ENCODE measurements at places on chromosomes 1 and 21. TPM values are rescaled to one million over a fixed set of nuclear protein-coding genes. Genes with fewer than 3 reads are reported as not detected.

Gene PDC
- total RNA-seq, result not detected

Gene LRRN2
- 0.89 TPM for total RNA-seq

Gene SLC44A5
- 0.89 TPM for total RNA-seq

Gene ITPKB
- total RNA-seq, result 30.1 TPM
